ENCODE measurements at places on chromosomes 16 and 17.

- no peak for DNase-seq
These were observed 1.2 kb downstream of the JPT1 start for GRCh38 chr17:75152922-75153779.

- no peak for DNase-seq
These were observed 787 bp downstream of the PRKAR1A start for GRCh38 chr17:68512960-68513474.

DNA sequence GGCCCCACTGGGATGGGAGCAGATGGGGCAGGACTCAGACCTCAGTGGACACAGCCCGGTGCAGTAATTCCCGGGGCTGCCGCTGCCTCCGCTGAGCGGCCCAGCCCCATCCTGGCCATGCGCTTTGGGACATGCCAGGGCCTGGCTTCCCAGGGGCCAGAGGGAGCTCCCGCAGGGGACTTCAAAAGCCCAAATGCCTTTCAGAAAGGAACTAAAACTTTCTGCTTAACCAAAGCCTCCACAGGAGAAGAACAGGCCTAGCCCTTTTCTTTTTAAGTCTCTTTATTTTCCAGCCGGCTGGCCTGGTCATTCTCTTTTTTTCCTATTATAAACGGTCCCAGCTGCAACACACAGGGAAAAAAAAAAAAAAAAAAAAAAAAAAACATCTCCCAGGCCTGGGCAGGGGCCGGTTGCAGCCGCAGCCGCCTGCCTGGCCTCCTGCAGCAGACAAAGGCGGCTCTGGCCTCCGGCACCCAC lies 10.7 kb upstream of the ZNF423 start:
- no peak for DNase-seq

DNA sequence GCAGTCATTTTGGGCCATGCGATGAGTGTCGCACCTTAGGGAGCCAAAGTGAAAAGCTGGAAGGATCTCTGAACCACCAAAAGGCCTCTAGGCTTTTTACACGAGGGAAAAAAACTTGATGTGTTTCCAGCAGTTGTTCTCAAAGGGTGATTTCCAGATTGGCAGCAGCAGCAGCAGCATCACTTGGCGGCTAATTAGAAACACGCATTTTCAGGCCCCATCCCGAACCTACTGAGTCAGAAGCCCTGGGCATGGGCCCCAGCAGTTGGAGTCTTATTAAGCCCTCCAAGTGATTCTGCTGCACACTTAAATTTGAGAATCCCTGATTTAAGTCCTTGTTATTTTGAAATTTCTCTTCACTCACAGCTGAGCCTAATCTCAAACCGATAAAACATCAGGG lies 25.3 kb upstream of the PYY start:
- DNase-seq: no peak

GRCh38 chr16:75267631-75268264 lies 16.3 kb upstream of the BCAR1 start:
- no peak for DNase-seq
